Activated CD4-positive, alpha-beta T cell treated with anti-CD3 and anti-CD28 coated beads, Interleukin-2, Interleukin-6, amounts not matched to agents 100 ng/mL and 50 ng/mL, durations not matched to agents 16 hours and 8 hours (primary cell): ENCODE measurements at places on chromosomes 7 and 10.

GRCh38 chr7:158497627-158498026 is 90.0 kb downstream of the PTPRN2 start:
- DNase-seq, result no peak

- DNase-seq, result no peak
These were observed 231.3 kb upstream of the FERD3L start for GRCh38 chr7:19376538-19376937.

DNA sequence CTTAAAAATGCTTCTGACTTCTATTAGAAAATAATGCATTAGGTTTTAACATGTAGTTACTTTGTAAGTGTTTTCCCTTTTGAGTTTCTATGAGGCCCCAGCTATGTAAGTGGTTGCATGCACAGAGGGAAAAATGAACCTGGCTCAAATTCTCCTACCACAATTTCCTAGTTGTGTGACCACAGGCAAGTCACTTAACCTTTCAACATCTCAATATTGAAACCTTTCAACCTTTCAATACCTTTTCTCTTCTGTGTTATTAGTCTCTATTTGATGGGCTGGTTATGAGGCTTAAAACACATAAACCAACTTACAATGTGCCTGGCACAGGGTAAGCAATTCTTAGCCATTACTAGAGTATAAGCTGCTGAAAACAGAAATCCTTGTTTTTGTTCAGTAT is 203.0 kb downstream of the KCND2 start:
- DNase-seq, result no peak

- no peak for DNase-seq
These were observed 89.2 kb downstream of the RBM20 start for GRCh38 chr10:110733218-110733952.

DNA sequence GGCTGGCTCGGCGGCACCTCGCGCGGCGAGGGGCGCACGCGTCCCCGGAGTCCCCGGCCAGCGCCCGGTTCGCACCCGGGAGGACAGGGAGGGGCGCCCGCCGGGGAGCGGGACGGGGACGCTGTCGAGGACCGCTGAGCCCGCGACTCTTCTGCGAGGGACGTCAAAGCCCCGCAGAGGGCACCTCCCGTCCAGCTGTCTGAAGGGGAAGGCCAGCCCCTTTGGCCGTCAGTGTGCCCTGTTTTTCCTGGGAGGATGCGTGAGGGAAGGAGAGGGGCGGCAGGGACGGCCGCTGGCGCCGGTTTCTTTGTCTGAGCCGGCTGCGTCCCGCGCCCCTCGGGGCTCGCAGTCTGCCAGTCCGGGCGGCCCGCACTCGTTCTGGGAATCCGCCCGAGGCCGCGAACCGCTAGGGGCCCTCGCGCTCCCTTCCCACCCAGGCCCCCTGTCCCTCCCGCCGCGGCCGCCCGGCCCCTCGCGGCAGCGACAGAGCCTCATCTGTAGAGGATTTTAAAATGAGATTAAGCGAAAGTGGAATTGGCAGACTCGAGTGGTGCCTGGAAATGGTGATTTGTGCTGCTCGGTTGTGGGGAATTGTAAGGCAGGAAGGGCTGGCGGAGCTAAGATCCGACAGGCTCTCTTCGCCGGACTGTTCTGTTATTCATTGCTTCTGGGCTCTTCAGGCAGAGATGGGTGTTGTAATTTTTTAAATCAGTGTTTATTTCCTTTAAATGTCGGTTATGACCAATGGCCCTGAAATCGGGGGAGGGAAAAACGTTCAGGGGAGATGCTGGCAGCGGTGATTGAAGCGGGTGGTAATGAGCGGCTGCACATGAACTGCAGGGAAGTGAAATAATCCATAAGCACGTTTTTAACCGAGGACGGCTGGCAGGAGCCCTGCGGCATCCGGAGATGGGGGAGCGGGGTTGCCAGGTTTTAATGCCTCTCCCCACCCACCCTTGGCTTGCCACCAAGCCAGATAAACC is 618 bp upstream of the RELN start:
- DNase-seq, result peak; percentile 2

DNA sequence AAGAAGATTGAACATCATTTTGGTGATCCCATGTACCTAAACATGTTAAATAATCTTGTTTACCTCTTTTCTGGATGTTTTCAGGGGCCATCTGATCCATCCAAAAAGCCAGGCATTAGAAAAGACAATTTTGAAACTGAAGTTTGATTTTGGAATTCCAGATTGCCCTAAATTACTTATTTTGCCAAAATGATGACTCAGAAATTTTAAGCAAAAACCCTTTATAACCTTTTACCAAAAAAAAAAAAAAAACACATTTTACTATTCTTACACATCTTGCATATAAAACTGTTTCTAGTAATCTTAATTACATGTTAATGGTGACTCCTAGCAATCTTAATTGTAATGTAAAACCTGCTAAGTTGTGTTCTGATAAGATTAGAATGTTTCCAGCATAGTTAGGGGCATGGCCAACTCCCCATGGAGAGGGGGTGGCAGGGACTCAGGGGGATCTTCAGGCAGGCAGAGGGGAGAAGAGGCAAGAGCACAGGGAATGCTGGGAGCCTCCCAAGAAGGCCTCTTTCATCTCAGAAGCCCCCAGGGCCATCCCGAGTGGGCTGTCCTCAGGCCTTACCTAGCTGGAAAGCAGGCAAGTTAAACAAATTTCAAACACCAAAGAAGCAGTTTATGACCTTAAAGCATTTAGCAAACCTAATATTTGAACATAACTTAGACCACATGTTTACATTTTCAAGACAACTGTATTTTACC is 25.8 kb upstream of the AKR1C3 start:
- no peak for DNase-seq

GRCh38 chr10:22335173-22335933 is 9.9 kb upstream of the SPAG6 start:
- DNase-seq, result peak; percentile 69
